Activated CD4-positive, alpha-beta T cell treated with anti-CD3 and anti-CD28 coated beads, Interleukin-2, amount 10 ng/mL, durations not matched to agents 7 days and 5 days (primary cell): ENCODE measurements at places on chromosomes 4 and X.

DNA sequence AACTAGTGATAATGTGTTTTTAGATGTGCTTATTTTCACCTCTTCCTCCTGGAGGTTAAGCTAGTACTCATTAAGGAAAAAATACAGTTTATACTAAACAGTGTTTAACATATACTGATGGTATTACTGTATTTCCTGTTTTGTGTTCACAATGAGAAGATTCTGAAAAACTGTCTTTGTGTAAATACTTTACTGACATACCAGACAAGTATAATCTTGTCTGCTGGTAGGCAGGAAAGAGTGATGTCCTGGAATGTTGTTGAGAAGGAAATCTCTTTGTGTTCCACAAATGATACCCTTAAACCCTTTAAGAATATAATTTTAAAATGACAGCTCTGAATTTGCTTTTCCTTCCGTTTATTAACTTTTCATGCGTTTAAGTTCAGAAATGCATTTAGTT, 205.5 kb upstream of the NUDT6 start:
- no peak for DNase-seq

GRCh38 chrX:114087543-114087942, 496.3 kb upstream of the HTR2C start:
- DNase-seq, result no peak

GRCh38 chr4:102585329-102585728, 84.2 kb downstream of the NFKB1 start:
- no peak for DNase-seq

DNA sequence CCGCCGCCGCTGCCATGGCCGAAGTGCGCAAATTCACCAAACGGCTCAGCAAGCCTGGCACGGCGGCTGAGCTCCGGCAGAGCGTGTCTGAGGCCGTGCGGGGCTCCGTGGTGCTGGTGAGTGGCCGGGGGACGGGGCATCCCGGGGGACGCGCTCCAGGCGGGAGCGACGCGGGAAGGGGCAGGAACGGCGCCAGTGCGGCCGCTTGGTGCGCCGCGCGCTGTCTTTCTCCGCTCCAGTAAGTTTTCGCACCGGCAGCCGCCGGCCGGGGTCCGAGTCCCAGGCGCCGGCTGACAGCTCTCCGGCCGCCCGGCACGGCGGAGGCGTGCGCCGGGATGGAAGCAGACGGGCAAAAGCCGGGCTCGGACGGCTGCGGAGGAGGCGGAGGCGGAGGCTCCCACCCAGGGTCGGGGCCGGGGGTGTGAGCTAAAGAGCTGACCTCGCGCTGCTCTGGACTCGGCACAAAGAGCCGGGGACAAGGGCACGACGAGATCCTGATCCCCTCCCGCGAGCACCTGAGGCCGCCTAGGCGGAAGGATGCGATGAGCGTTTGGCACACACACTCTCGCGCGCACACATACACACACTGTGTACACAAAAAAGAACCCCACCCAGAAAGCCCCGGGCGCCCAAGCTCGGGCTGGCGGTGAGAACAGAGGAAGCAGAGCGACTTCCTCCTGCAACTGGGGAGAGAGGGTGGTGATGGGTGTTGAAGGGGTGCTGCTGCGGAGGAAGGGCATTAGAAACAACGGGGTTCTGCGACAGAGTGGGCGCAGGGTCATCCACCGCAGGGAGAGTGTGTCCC, 545 bp downstream of the DOCK11 start:
- DNase-seq, result peak; percentile 86

DNA sequence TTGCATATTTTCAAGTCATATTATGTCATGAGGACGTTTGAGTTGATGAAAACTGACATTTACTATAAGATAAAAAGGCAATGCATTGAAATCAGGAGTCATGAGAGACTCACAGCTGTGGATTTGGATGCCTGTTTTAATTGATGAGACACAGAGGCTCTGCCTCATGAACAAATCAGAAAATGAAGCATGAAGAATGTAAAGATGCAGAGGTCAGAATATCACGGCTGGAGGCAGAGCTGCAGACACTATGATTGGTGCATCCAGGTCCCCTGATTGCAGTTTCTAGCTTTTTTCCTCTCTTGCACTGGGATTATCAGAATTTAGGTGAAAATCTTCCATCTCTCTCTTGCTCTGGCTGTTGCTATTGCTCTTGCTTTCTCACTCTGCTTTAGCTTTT, 74.7 kb downstream of the FAM47B start:
- no peak for DNase-seq

DNA sequence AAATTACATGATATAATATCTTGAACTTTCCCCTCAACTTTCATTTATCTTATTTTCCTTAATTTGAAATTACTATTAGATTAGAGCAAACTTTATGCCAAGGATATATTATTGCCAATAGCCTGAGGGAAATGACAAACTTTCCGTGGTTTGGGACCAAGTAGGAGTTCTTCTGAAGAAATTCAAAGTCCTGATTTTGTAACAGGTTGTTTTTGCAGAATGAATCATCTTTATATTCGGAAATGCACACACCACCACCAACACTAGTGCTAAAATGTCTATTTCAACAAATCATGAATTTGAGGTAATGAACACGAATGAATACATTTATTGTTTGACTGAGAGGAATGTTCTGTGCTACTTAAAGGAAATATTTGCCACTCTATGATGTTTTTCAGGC, 226.7 kb downstream of the GRIA2 start:
- DNase-seq, result no peak

DNA sequence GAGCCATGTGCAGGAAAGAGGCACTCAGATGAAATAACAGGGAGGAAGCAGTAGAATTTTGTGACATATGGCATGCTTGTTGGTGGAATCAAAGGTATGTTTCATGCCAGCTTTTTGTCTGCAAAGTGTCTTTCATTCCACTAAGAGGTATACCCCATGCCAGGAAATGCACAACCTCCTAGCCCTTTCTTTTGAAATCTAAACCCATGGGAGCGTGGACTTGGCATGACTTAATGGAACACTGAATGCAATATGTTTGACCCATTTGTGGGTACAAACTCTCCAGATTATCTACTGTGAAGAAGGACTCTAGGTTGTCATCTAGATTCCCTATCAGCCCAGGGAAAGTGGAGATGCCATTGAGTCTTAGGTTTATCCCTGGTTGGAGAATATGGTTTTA, 338.3 kb upstream of the TEX13C start:
- DNase-seq, result no peak

DNA sequence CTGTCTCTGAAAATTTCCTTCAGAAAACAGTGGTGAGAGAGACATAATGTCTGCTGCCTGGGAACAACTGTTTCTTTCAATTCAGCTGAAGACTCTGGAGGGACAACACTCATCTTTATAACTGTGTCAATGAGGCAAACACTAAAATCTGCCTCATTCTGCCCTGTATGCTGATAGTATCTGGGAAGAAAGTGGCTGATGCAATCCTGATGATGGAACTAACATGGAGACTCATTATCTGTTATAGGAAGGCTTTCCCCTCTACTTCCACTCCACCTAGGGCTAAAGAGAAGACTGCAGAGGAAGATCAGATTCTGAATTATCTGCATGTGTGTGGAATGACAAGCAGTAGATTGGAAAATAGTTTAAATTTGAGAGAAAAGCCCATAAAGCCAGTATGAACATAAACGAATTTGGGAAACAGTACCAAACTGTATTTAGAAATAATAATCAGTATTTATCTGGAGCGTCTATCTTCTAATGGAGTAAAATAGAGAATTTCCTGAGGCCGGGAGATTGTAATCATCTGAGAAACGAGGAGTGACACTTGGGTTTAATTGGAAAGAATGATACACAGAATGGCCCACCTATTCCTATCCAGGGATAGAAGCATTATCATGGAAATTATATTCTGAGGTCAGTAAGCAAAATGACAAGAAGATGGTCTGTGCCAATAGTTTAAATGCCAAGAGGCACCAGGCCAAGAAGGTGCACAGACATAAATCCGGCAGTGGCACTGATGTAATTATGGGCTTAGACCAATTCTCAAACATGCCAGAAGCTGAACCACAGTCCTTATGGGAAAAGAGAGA, 85.4 kb downstream of the SHISA3 start:
- DNase-seq, result no peak

GRCh38 chr4:179817317-179817716, 2375.1 kb upstream of the AGA start:
- DNase-seq, result no peak

DNA sequence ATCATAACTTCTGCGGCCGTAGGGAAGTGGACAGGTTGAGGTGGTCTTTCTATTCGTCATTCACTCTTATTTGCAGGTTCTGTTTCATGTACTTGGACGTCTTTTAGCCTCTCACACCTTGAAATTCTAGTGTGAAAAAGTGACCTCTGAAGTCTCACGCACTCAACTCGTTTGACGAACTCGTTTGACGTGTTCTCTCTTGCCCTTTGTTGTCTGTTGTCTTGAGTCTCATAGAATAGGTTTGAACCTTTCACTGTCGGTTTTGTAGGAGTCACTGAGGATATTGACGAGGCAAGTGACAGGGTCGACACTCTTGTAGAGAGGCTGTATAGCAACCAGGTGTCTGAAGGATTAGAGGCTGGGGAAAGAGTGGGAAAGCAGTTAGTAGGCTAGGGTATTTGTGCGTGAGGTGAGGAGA, 1.1 kb upstream of the PGRMC2 start:
- peak; percentile 46 for DNase-seq

DNA sequence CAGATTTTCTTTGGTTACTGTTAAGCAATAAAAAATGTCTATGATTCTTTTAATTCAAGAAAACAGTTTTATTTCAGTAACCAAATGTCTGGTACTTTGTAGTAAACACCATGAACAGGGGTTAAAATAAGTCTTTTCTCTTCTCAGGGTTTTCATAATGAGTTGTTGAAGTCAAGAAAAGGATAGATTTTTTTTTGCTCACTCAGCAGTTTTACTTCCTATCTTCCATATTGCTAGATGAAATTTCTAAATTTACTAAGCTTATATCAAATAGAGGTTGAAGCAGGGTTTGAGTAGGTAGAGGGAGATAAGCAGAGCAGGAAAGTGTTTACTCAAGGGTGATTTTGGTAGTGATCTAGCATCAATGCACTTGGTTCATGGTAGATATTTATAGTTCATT, 1031.3 kb downstream of the C4orf33 start:
- no peak for DNase-seq

DNA sequence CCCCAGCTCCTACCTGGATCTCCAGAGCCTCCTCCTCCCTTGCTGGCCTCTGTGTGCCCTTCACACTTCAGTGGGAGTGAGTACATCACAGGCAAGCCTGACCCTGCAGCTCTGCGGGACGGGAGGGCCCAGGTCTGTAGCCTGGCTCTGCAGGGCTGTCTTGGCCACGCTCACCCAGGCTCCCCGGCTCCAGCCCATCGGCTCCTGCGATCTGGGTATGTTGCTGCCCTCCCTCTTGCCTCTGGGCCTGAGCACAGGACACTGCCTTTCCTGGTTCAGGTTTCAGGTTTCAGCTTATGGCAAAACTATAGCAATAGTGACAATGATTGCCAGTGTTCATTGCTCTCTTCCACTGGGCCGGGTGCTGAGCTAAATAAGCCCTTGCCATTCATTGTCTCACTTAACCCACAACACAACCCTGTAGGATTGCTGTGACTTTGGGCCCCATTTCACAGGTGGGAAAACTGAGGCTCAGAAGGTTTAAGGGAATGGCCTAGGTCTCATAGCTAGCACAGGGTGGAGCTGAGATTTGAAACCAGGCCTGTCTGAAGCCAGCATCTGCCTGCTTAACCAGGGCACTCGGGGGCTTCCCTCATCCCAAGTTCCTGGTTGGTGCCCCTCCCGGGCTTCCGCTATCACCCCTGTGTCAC, 44.6 kb upstream of the SORCS2 start:
- DNase-seq, result no peak

- DNase-seq, result no peak
These were observed 2.1 kb downstream of the PCDH18 start for GRCh38 chr4:137530176-137530575.

- DNase-seq, result no peak
These were observed 70.0 kb downstream of the MGST2 start for GRCh38 chr4:139735381-139736273.

- DNase-seq, result no peak
These were observed 247.3 kb downstream of the SPOCK3 start for GRCh38 chr4:166987026-166987425.

DNA sequence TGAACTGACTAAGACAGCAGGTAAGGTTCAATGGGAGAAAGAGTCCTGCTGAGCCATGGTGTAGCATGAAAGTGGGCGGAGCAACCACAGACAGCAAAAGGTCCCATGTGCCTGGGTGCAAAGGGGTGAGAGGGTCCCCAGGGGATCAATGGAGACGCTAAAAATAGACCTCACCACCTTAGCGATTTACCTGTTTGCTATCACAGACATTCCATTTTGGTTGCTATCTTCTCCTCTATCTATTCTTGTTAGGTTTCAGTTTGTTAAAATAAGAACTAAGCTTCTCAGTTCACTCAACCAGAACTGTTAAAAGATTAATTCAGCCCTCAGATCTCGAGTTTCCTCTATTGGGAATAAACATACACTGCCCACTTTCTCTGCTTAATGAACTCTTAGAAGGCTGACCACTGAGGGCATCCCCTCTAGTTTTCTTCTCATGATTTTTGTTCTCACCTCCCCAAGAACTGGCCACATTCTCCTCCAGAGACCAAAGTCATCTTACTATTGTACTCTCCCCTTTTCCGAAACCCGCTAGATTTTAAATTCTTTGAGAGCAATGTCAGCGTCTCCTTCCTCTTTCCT, 136.7 kb downstream of the PARM1 start:
- DNase-seq, result no peak

DNA sequence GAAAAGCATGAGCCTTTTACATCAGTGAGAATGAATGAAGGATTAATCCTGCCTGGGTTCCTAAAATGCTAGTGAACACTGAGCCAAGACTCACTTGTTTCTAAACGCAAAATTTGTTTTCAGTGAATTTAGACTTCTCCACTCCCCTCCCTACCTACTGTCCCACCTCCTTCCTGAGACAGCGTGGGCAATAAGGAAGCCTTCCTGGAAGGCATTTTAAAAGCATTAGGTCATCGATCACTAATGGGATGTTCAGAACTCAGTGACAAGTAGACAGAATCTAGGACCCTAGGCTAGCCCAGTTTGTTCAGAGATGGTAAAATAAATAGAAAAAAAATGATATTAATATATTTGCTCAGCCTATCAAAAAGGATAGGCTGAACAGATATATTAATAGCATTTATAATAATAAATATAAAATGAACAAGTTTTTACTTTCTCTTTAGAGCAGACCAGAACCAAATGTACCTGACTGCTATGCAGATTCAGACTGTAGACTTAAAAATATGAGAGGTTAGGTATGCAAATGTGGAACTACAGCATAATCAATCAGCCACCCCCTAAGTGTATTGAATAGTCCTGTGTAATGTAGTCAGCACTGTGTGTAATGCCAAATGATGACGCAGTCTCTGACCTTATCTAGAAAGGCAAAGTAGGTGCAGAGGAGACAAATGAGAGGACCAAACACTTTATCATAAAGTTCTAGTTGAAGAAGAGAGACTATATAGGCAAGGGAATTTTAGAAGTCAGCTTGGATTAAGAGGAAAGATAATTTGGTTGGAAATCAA, 331.1 kb downstream of the GPAT3 start:
- DNase-seq, result no peak

- no peak for DNase-seq
These were observed 37.4 kb upstream of the SLC10A4 start for GRCh38 chr4:48445704-48446103.

DNA sequence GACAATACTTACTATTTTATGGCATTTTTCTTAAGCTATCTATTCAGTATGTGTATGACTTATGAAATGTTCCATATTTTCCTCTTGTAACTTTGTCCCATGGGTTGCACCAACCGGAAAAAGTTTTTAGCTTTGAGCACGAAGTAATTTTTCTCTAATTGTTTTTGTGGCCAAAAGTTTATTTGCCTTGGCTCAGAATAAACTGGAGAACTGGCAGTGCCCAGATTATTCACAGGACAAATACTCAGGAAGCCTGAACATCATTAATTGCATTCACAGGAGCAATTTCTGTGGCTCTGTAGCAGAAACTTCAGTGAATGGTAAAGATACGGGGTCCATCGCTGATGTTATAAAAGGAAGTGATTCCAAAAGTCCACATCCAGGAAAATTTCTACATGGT, 184.5 kb downstream of the ARHGAP10 start:
- DNase-seq, result no peak
